ENCODE measurements at places on chromosomes 3 and 15.
A peak's percentile ranks its signal among the peaks of the same experiment; 100 is the strongest.

DNA sequence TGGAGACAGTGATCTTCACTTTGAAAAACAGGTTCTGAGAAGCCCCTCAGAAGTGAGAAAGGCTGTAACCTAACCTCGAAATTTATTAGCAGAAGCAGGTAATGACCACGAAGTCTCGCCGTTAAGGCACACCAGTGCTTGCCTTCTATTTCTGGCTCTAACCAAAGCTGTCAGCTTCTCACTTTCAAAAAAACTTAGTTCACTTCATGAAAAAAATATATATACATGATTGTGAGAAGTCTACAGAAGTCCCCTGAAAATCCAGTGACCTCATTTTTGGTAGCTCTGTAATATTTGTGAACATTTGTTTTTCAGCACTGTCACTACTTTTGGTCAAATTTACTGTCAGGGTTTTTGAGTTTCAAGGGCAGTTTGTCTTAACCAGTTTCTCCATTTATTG is 19.1 kb upstream of the AKAP13 start:
- DNase-seq: no peak

GRCh38 chr3:12175844-12176453 is 17.2 kb upstream of the TIMP4 start:
- peak; percentile 77 for DNase-seq

DNA sequence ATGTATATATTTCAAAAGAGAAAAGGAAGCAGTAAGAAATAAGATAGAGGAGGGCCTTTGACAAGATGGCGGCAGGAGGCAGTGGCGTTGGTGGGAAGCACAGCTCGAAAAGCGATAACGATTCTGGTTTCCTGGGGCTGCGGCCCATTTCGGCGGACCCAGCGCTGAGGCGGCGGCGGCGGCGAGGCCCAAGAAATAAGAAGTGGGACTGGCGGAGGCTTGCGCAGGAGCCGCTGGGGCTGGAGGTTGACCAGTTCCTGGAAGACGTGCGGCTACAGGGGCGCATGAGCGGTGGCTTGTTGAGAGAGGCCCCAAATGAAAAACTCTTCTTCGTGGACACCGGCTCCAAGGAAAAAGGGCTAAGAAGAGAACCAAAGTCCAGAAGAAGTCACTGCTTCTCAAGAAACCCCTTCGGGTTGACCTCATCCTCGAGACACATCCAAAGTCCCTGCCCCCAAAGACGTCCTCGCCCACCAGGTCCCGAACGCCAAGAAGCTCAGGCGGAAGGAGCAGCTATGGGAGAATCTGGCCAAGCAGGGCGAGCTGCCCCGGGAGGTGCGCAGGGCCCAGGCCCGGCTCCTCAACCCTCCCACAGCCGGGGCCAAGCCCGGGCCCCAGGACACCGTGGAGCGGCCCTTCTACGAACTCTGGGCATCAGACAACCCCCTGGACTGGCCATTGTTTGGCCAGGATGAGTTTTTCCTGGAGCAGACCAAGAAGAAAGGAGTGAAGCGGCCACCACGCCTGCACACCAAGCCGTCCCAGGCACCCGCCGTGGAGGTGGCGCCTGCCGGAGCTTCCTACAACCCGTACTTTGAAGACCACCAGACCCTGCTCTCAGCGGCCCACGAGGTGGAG is 624.3 kb downstream of the MCTP2 start:
- DNase-seq: no peak

DNA sequence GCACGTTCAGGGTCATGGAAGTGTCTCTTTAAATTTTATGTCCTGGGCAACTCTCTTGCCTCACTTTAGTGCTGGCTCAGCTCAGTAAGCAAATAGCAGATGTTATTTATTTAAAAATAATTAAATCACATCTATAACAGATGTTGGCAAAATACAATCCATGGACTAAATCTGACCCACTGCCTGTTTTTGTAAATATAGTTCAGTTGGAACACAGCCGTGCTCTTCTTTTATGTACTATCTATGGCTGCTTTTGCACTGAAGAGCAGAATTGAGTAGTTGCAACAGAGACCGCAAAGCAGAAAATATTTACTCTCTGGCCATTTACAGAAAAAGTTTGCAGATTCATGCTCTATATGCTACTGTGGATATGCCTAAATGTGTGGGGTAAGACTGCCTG is 79.2 kb downstream of the SAMMSON start:
- DNase-seq: no peak

- no peak for DNase-seq
These were observed 32.5 kb downstream of the RBPMS2 start for GRCh38 chr15:64742921-64743320.

GRCh38 chr15:63476229-63476632 is 28.2 kb upstream of the USP3 start:
- no peak for DNase-seq

- no peak for DNase-seq
These were observed 523.5 kb upstream of the BCHE start for GRCh38 chr3:166360720-166361119.

- no peak for DNase-seq
These were observed 413.0 kb downstream of the RBMS3 start for GRCh38 chr3:29693863-29694262.

DNA sequence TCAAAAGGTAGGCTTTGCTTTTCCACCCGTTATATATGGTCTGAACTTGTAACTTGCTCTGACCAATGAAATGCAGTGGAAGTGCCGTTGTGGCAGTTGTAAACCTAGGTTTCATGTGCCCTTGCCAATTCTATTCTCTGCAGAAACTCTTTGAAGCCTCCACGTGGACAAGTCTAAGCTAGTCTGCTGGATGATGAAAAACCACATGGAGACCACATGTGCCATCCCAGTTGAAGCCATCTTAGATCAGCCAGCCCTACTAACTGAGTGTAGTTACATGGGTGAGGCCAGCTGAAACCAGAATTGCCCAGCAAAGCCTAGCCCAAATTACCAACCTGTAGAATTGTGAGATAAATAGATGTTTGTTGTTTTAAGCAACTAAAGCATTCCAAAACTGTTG is 183.7 kb upstream of the KCNH8 start:
- no peak for DNase-seq

- no peak for DNase-seq
These were observed 172 bp downstream of the ITPKA start for GRCh38 chr15:41493902-41494189.

DNA sequence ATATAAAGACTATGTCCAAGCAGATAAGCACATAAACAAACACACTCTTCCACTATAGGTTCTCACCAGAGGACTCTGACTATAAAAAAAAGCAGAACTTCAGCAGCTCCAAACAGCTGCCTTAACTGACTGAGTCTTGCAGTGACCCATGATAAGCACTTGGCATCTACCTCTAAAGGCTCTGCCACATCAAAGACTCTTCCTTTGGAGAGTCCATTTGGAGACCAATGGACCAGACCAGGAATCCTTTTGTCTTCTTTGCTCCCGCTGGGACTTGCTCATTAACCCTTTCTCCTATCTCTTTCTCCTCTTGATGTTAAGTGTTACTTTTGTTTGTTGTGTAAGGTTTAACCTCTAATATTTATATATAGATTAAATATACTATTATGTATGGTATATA is 424.1 kb downstream of the RSL24D1 start:
- DNase-seq: no peak

DNA sequence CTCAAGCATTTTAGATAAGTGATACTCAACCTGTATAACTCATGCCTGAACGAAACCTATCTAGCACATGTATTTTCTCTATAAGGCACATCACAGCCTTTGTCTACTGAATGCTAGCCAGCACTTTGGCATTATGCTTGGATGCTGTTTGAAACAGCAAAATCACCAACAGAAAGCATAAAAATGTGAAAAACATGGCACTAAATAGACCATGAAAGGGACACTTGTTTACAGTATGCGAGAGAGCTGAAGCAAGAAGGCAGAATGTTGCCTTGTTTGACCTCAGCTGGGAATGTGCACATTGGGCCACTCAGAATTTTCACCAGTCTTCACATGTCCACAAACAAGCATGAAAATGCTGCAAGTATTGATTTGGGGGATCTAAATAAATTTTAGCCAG is 59.5 kb downstream of the MINDY2 start:
- DNase-seq: no peak

DNA sequence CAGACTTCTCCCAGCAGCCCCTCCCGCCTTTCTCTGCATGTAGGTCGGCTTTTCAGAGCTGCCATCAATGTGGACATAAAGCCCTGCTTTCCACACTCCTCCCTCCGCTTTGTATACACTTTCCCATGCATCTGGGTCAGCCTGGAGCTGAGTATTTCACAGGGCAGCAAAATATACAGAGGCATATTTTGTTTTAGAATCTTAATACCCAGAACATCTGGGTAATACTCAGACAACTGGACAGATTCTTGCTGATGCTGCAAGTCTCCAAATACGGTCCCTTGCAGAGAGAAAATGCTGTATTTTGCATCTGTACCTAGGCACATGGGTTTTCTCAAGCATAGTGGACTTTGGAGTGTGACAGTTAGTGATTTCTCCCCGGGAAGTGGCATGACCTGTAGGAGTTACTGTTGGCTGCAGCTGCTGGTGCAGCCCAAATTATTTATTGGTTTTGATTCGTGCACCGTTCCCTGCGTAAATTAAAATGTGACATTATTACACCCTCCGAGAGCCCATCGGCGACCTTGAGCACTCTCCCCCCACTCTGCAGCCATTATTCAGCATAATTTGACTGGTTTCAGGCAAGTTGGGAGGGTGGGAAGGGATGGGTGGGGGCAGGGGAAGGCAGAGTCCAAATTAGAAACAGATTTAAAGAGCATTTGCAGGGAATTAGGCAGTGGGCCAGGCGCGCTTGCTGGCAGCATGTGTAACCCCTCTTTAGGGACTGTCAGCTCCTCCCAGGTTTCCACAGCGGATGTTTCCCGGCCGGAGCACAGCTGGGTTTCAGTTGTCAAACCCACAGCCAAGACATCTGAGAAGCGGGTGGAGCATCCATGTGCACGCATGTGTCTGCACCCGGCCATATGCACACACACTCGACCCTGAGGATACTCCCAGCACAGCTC is 100.8 kb downstream of the CPN2 start:
- no peak for DNase-seq

DNA sequence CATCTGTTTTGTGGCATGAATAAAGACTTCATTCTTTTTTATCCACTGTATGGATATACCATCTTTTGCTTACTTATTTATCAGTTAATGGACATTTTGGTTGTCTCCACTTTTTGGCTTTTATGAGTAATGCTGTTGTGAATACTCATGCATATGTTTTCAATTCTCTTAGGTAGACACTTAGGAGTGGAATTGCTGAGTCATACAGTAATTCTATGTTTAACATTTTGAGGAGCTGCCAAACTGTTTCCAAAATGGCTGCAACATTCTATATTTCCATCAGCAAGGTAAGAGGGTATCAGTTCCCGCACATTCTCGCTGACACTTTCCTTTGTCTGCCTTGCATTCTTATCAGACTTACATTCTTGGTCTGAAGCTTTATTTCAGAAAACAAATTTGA is 191.1 kb downstream of the WNT5A start:
- DNase-seq: no peak

DNA sequence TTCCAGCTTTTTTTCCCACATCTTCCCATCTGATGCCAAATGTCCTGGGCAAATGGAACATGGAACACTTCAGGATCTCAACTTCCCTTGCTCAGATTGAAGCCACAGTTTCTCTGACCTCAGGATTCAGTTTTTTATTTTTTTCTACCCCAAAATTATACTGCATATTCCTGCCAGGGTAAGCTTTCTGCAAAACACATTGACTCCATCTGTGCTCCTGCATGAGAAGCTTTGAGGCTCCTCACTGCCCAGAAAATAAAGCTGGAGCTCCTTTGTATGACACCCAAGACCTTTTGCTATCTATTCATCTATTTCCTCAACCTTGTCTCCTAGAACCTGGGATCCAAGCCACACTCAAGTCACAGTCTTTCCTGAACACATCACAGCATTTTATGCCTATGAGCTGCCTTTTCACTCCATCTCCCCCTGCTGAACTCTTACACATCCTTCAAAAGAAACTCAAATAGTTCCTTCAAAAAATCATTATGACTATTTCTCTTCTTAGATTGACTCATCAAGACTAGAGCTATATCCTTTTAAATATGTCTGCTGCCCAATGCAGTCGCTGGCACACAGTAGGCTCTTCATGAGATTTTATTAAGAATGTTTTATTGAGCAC is 57.4 kb upstream of the PSMD6 start:
- no peak for DNase-seq

DNA sequence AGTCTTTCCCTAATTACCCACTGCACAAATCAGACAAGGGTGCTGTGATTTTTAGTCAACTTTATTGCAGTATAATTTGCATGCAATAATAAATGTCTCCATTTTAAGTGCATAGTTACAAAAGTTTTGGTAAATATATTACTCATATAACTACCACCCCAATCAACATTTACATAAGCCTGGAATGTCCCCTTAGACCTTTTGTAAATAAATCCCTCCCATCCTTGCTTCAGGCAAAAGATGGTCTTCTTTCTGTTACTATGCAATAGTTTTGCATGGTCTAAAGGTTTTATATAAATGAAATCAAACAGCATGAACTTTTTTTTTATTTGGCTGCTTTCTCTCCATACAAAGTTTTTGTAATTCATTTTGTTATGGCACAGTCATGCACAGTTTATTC is 235.4 kb downstream of the PYDC2 start:
- DNase-seq: no peak

GRCh38 chr15:70080347-70080746 is 17.4 kb downstream of the TLE3 start:
- DNase-seq: no peak

DNA sequence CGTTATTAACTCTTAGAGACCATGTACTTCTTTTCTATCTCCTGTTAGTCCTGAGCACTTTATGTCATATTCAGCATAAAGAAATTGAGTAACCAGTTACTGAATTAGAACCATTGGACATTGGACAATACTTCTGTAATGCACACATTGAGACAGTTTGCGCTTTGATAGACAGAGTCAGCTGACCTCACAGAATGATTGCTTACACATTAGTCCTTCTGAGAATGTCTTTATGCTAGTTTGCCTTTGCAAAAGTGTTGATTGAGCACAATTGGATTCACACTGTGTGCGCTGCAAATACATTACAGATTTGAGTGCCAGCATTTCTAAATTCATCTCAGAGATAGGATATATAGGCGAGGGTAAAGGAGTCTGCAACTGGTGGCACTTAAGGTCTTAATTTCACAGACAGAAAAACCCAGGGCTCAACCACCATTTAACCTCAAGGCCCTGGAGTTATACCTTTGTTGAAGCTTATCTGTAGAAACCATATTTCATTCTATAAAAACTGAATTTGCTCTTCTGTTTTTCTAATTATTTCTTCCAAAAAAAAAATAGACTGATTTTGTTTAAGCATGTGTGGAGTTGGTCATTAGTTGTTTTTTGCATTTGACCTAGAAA is 3.8 kb downstream of the SERPINI1 start:
- no peak for DNase-seq

GRCh38 chr15:76337059-76337695 is 604 bp downstream of the ISL2 start:
- peak; percentile 98 for DNase-seq

DNA sequence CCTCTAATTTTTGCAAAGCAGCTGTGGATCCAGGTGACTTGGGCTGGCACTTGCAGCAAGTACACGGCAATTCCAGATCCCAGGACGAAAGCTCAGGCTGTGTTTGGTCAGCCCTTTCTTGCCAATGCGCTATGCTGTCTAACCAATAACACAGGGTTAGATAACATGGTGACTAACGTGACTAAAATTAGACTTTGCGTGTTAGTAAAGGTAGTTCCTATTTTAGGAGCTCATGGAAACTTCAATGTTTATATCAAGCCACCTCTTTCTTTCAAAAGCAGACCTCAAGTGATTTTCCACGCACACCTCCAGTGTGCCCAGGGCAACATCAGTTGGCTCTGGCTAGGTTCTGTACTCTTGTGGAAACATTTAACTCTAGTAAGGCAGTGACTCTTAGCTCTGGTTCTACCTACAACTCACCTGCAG is 32.5 kb downstream of the CDCP1 start:
- DNase-seq: no peak

- no peak for DNase-seq
These were observed 82.8 kb downstream of the DUT start for GRCh38 chr15:48414015-48414414.

Measured in HuH-7.5 (cell line).